ENCODE measurements at places on chromosomes 7 and 10.

DNA sequence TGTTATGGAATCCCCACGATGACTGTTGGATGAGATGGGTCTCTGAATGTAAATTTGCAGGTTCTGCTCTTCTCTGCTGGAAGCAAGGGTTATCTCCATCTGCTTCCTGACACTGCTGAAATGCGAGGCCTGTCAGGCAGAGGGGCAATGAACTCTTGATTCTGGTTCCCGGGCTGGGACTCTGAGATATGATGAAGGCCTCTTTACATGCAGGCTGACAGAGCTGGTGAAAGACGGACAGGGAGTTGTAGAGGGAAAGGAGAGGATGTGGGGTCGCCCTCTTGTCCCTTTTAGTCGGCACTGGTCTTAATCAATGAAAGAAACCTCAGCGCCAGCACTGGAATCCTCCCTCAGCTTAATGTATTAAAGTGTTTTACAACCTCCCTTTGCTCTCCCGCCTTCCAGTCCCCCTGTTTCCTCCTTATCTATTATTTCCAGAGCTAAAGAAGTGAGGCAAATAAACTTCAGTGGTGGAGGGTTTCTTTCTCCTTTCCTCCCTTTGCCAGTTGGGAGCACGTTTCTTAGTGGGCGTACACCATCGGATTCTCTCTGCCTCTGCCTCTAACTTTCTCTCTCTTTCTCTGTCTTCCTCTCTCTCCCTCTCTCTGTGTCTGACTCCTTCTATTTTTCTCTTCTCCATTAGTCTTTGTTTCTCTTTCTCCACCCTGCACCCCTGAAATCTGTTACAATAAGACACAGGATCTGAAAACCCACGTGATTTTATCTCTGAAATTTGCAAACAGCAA is 145.6 kb downstream of the BAMBI start:
- DNase-seq: no peak

DNA sequence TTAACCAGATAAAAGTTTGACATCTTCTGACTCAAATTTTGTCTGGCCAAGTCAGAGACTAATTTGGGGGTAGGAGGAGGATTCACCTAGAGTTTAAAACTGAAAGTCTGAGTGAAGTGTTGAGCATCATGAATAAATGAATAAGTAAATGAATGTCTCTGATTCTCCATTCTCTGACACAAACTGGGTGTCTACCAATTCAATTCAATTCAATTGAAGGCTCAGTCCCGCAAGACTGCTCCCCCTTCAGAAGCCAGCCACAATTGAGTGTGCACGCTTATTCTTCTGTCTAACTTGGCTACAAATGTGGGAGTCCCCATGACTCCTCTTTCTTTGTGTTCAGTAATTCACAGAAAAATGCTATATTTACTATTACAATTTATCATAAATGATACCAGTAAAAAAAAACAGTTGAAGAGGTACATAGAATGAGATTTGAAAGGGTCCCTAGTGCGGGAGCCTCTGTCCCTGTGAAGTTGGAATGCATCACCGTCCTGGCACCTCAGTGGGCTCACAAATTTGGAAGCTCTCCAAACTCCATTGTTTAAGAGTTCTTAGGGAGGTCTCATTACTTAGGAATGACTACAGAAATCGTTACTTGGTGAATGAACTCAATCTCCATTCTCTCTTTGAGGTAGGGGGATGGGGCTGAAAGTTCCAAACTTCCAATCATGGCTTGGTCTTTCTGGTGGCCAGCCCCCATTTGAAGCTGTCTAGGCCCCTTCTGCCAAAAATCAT is 243.7 kb upstream of the PHYHIPL start:
- no peak for DNase-seq

DNA sequence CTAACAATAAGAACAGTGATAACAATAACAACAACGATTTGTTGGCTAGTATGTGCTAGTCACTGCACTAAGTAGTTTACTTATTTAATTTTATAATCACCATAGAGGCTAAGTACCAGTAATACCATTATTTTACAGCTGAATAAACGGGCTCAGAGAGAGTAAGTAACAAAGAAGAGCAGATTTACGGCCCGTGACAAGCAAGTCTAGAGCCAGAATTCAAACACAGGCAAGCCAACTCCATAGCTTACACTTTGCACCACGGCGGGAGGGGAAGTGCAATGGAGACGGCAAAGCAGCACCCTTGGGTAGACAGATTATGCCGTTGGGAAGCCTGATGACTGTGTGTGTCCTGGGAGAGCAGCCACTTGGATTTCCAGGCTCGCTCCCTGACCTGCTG is 1.2 kb upstream of the OR6V1 start:
- no peak for DNase-seq

- DNase-seq: no peak
Measured at GRCh38 chr7:89687211-89687610, 467.1 kb upstream of the STEAP1 start.

GRCh38 chr7:118152149-118152548 is 31.8 kb upstream of the LSM8 start:
- DNase-seq: no peak

GRCh38 chr7:56028942-56029630 is 22.2 kb downstream of the PSPH start:
- no peak for DNase-seq

DNA sequence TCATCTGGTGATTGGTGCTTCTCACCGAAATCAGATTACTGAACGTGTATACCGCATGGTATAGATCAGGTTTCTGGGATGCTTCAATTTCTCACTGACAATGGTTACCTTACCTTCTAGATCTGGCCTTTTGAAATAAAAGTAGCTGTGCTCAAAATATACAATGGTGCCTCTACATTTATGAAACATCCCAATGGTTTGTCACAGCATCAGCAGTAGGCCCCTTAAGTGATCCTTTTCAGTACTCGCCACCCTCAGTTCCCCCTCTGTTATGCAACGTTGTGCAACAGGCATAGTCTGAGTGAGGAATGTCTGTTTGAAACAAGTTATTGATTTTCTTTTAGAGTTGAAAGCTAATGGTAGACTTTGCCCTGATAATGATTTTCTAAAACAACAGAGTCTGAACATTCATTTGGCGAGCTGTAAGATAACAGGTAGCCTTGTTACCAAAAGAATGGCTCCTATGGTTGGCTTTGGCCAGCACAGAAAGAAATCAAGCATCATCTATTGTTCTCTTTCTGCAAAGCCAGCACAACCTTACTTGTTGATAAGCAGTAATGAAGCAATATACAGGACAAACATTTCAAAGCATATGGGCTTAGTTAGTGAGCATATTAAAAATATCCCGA is 693.9 kb downstream of the PARD3 start:
- peak; percentile 27 for DNase-seq

- DNase-seq: no peak
Measured at GRCh38 chr10:131350660-131351059, 39.1 kb upstream of the TCERG1L start.

DNA sequence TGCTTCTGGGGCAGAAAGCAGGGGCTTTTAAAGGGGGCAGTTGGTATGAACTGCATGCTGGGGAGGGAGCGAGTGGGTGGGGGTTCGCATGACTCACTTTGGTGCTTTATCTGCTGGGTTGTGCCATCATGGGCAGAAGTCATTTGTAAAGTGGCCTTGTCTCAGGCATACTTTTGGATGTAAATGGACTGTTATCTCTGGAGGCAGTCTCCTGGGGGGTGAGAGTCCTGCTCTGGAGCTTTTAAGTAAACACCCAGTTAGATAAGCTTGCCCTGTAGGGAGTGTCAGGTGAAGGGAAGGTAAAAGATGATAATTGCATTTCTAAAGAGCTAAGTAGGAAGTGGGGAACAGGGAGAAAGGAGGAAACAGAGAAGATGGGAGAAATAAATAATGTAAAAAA is 1.6 kb upstream of the GSTO1 start:
- DNase-seq: peak; percentile 34

DNA sequence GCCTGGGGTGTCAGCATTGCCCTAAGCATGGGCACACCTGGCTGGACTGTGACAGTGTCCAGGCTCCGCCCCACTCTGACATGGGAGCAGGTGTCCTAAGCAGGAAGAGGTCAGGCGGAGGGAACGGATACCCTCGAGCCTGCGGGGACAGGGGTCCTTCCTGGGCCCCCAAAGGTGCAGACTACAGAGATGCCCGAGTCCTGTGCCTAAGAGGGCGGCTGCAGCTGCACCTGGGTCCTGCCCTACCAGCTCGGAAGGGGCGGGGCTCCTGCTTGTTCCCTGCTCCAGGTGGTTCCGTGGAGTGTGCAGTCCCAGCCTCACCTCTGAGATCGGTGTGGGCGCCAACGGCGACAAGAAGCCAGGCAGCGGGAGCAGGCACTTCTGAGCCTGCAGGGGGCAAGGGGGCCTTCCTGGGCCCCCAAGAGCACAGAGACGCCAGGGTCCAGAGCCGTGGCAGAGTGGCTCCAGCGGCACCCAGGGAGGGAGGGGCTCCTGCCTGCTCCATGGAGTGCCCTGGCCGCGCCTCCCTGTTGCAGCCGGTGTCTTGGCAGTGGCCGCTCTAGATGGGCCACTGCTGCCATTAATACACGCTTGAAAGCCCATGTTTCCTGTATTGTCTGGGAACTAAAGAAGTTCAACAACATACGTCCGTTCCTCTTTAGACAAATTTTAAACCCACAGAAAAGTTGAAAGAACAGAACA is 64.5 kb upstream of the CACNA2D1 start:
- DNase-seq: no peak

GRCh38 chr10:106957823-106958588 is 206.5 kb downstream of the SORCS1 start:
- peak; percentile 21 for DNase-seq

DNA sequence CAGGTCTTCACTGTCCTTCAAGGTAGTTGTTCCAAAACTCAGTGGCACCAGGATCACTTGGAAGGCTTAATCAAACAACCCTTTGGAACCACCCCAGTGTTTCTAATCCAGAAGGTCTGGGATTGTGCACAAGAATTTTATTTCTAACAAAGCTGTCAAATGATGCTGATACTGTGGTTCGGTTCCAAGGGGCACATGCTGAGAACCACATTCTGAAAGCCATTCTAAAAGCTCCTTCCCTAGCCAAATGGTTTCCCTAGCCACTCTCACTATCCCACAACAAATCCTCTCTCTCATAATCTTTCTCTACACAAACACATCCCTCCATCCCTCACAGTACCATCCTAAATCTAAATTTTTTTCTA is 52.1 kb downstream of the MACC1 start:
- DNase-seq: no peak

DNA sequence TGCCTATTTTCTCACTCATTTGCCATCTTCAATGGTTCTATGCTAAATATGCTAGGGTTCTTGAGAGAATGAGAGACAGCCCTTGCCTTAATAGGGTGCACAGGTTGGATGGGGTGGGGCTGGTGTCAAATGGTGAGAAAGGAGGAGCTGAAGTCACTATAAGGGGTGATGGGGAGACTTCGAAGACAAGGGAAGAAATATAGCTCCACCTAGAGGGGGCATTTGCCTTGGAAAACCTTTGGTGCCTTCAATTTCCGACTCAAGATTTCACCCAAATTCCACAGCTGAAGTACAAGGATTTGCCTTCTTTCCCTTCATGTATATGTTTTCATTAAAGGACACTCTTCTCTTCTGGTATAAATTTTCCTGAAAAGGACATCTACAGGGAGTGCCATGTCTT is 5.6 kb downstream of the PTN start:
- peak; percentile 19 for DNase-seq

GRCh38 chr10:92419740-92420545 is 129.0 kb downstream of the MARCHF5 start:
- no peak for DNase-seq

DNA sequence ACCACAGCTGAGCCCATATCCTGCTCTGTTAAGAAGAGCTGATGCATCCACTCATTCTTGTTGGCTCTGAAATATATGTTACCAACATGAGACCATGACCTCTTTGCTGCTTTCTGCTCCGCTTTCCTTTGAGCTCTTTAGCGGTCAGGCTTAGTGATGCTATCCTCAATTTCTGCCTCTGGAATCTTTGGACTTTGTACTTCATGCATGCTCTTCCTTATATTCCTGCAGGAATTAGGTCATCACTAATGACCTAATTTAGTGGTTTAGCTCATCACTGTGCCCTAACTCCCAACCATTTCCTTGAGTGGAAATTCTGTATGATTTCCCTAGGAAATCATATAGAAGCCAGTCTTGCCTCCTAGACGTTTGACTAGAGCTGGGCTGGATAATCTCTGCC is 119.5 kb downstream of the AOAH start:
- DNase-seq: no peak

- DNase-seq: no peak
Measured at GRCh38 chr10:103847346-103847745, 8.0 kb downstream of the SH3PXD2A start.

- no peak for DNase-seq
Measured at GRCh38 chr10:77308084-77308732, 329.4 kb downstream of the KCNMA1 start.

GRCh38 chr10:128855618-128856428 is 611.2 kb upstream of the MGMT start:
- DNase-seq: no peak

- peak; percentile 73 for DNase-seq
Measured at GRCh38 chr10:32379318-32379949, 32.5 kb upstream of the EPC1 start.

GRCh38 chr7:106367664-106368063 is 82.9 kb upstream of the NAMPT start:
- DNase-seq: no peak

DNA sequence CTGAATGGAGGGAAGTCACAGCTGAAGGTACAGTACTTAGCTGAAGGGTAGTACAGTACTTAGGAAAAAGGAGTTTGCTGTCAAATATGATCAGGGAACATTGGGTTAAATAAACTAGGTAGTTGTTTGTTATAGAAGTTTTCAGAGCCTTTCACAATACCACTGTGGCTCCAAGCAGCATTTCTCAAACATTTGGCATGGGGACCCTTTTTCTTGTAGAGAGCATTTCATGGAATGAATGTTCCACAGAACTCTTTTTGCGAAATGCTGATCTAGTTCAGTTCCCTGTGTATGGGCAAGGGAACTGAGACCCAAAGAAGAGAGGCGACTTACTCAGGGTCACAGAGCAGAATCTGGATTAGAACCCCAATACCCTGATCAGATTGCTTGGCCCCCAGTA is 31.5 kb upstream of the DDX50 start:
- DNase-seq: no peak

DNA sequence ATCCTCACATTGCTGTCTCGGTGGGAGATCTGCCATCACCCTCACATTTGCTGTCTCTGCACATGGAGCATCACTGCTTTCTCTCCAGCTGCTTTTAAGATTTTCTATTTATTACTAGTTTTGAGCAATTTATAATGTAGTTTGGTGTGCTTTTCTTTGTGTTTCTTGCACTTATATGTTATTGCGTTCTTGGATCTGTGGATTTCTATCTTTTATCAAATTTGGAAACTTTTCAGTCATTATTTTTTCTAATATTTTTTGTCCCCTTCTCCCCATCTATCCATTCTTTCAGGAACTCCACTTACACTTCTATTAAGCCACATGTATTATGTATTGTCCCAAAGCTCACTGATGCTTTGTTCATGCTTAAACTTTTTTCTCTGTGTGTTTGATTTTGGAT is 108.9 kb downstream of the FOXL3 start:
- no peak for DNase-seq

Measured in NB4 (cell line).